ENCODE measurements at places on chromosomes 13 and 19.

DNA sequence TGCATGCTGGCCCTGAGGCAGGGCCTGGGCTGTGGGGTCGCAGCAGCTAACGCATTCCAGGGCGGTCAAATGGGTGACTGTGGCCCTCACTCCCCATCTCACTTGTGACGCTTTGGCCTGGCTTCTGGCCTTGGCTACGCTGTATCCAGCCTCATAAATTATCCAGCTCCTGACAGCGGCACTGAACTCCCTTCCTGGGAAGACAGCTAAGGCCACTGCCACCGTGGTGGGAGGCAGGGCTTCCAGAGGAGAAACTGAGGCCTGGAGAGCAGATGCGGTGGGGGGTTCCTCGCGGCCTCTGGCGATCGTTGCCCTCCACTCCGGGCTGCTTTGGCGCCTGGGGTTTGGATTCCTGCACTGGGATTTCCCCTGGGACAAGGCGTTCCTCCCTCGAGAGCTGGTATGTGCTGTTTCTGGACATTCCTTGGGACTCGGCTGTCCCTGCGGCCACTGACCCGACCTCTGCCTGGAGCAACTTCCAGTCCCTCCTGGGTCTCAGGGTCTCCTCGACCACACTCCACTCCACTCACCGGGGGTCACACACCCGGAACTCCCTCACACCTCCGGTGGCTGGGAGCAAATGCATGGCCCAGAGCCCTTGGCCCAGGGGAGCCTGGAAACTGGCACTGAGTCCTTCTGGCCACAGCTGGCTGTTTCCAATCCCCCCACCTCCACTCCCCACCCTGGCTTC is 3.4 kb downstream of the TBXA2R start:
- no peak for DNase-seq

DNA sequence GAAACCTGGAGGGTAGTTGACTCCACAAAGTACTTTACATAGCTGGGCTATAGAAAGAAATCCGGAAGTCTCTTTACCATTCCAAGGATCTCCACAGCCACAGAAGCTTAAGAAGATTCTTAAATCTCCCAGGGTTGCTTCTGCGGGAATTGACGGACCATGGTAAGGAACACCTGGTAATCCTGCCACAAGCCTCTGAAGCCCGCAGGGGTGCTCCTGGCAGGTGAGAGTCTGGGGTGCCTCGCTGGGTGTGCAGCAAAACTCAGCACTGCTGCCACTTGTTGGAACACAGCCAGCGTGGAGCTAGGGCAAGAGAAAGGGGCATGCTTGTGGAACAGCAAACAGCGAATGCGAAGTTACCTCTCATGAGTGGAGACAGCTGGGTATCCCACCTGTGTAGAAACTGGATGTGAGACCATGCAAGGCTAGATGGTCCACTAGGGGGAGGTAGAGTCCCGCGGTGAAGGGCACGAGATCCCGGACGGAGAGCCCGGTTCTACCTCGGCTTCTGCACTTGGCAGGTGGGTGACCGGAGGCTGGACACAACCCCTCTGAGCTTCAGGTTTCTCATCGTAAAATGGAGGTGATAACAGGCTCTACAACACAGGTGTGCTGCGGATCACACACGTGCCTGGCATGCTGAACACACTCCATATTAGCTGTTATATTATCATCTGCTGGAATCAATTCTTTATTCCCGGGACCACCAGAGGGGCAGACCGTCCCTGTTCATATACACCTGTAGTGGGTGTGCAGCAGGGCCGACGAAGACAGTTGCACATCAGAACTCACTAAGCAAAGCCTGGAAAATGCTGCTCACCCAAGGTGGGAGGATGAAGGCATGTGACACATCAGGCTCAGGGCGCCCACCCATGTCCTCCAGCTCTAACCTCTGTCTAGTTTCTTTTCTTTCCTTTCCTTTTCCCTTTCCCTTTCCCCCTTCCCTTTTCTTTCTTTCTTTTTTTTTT is 24.1 kb upstream of the UBAC2 start:
- no peak for DNase-seq

GRCh38 chr13:113528813-113529180 is 38.3 kb upstream of the DCUN1D2 start:
- no peak for DNase-seq

DNA sequence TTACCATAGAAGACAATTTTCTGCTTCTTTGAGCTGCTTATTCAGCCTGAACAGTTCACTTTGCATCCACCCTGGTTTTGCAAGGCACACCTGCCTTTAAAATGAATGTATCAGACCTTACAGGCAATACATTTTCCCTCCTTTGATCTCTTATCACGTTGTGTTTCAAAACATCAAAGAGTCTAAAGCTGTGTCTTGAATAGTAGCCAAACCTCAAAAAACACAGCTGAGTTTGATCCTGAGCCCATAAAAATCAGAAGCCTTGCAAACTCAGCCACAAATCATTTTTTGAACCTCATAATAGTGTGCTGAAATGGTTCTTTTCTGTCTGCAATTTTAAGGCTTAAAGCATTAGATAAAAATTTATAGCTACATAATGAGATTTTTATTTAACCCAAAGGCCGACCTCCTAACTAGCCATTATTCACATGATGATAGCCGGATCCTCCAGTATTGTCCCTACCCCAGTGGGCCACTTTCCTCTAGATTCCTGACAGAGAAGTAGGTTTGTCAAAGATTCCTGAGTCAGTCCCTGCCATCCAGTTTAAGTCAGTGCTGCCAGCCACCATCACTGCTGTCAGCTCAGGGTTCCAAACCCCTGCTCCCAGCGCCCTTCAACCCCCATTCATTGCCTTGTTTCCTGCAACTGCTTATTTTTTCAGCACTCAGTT is 71.8 kb downstream of the CAB39L start:
- DNase-seq, result no peak

- DNase-seq, result no peak
Measured at GRCh38 chr13:102276404-102276803, 125.4 kb downstream of the FGF14 start.

DNA sequence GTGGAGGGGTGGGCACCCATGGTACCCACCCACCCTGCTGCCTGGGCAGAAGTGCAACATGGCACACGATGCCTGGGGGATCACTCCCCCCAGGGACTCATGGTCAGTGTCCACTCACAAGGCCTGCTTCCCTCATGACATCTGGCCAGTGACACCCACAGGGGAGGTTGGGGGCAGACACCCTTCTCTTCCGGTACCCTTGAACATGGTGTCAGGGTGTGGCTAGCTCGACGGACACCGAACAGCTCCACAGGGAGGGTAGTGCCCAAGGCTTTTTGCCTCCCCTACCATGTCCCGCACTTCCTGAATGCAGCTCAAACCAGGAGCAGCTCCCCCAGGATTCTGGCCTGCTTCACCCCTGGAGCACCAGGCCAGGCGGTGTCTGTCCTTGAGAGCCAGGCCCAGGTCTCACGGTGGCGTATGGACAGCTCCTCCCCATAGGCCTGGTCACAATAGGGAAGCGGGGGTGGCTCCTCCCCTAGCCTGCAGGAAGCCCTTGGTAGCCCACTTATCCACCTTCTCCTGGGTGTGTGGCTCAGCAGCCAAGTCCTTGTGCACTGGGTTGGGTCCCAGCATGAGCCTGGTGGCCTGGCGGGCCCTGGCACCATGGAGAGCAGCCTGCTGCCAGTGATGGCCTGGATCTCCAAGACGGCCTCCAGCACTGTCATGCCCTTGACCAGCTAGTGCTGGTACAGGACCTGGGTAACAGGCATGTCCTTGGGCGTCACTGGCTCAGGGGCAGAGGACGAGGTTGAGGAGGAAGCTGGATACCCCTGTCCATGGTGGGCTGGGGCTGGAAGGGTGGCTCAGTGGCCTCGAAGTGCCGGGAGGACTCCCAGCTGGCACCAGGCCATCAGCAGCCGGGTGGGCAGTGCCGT is 7.8 kb downstream of the ACP4 start:
- no peak for DNase-seq

DNA sequence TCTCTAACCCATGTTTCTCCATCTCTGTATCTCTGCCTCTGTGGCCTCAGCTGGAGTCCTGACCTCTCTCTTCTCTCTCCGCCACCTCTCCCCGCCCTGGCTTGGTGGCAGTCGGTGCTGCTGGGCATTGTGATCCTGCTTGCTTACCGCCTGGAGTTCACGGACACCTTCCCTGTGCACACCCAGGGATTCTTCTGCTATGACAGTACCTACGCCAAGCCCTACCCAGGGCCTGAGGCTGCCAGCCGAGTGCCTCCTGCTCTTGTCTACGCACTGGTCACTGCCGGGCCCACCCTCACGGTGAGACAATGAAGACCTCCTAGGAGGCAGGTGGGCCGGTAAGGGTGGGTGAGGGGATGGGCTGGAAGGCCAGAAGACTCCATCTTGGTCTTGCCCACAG is 4.2 kb downstream of the PLPPR2 start:
- DNase-seq, result no peak

DNA sequence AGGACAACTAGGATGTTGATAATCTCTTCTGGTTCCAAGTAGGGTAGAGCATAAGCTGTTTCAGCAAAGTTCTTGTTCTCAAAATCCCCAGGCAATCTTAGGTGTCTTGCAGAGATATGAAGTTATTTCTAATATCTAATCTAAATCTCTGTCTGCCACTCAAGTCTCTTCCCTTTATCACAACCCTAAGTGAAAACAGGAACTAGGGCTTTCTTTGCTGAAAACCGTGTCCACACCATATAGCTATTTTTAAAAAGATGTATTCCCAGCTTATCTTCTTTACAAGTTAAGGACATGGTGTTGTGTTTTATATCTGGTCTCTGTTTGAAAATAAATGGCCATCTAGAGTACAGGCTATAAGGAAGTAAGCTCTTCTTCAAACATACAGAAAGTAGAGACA is 11.3 kb upstream of the RNASEH2B start:
- DNase-seq, result no peak

GRCh38 chr13:106942563-106942962 is 374.6 kb upstream of the ARGLU1 start:
- DNase-seq, result no peak

DNA sequence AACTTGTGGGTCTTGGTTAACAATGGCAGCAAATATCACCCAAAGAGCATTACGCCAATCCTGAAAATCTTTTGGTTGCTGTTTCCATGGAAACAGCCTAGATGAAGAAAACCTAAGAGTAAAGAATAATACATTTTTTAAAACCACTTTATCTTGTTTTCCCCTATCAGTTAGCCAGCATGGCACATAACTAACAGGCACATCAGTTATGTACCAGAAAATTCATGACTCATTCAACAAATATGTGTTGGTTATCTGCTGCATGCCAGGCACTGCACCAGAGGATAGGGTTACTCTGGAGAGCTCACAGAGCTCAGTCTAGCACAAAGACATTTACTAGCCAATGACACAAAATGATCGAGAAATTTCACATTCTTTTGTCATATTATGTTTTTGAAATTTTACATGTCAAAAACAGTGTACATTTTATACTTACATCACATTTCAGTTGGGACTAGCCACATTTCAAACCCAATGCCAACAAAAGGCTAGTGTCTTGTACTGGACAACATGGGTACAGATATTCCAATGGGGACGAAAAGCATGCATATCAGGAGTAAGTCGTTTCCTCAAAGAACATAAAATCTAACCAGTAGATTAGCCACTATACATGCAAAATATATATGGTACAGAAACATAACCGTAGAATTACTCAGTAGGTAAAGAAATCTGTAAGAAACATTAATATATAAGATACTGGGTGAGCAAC is 20.3 kb downstream of the LNX2 start:
- DNase-seq, result no peak

GRCh38 chr13:51894239-51894638 is 32.5 kb downstream of the CCDC70 start:
- no peak for DNase-seq

GRCh38 chr13:113981194-113981605 is 7.3 kb upstream of the C13orf46 start:
- DNase-seq, result no peak

GRCh38 chr19:33064792-33065550 is at the start of gene RHPN2:
Gene RHPN2 (minus strand): TSS chr19:33064888. CDS start chr19:33064852, 36 bp downstream.
- no peak for DNase-seq

GRCh38 chr19:4139614-4140236 is 13.7 kb upstream of the CREB3L3 start:
- DNase-seq, result no peak

DNA sequence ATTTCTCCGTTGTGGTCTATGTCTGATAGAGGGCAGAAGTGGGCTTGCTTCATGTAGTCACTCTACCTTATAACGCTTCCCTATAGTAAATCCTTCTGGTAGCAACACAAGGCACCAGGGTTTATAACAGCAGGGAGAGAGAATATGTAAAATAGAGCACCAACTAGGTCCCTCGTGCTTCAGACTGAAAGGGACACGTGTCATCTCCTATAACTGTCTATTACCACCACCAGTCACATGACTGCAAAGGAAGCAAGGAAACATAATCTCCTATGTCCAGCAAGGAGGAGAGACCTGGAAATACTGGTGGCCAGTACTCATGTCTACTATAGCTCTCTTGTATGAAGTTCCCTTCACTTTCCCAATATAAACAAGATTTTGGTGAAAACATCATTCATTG is 79.2 kb downstream of the SLAIN1 start:
- DNase-seq, result no peak

- DNase-seq, result no peak
Measured at GRCh38 chr19:48859711-48860572, 8.5 kb downstream of the PLEKHA4 start.

GRCh38 chr19:46299004-46299509 is 2.2 kb downstream of the HIF3A start:
- peak; percentile 28 for DNase-seq

- no peak for DNase-seq
Measured at GRCh38 chr19:2305452-2306280, 2.3 kb downstream of the LINGO3 start.

GRCh38 chr19:55306712-55307111 is 18.4 kb downstream of the TMEM150B start:
- no peak for DNase-seq

GRCh38 chr13:99022941-99023340 is 45.1 kb upstream of the DOCK9 start:
- no peak for DNase-seq

DNA sequence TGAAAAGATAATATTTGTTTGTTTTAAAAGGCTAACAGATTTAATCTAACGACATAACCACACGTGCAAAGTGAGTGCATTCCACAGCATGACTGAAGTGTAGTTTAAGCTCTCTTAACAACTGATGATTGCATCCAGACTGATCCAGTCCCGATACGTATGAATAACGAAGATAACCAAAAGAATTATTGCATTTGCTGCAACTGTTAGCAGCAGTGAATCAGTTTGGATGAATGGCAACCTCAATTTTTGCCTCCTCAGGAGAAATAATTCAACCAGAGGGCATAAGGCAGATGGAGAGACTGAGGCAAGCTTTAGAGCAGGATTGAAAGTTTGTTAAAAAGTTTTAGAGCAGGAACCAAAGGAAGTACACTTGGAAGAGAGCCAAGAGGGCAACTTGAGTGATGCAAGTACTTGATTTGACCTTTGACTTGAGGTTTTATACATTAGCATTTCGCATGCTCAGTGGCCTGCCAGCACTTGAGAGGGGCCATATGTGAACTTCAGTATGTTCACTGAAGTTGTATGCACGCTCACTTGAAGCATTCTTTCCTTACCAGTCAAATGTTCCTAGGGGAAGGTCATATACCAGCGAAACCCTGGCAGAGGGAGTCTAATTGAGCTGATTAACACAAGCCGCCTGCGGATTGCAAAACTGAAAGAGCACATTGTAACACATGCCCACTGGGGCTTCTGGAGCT is 835.0 kb upstream of the PCDH20 start:
- DNase-seq, result no peak

GRCh38 chr19:2453431-2454025 is 3.2 kb downstream of the LMNB2 start:
- DNase-seq, result no peak

All from BJ (cell line).